Breast epithelium (tissue), 4 donors: ENCODE measurements at places on chromosomes 11 and 22. TPM values are rescaled to one million over a fixed set of nuclear protein-coding genes. Genes with fewer than 3 reads are reported as not detected.

GRCh38 chr11:77205467-77206263 lies 77.6 kb downstream of the MYO7A start:
- no peak for DNase-seq
- no peaks in the 10 kb centered on the region for H3K4me1 ChIP-seq
- H3K4me3 ChIP-seq, result no peak overlapping the region
- no peaks in the 10 kb centered on the region for H3K36me3 ChIP-seq
- H3K27ac ChIP-seq, result no peak overlapping the region

ZFTA gene
- 9.7 TPM for total RNA-seq

GRCh38 chr11:76702336-76703128 lies 32.0 kb upstream of the LRRC32 start:
- no peaks in the 10 kb centered on the region for H3K36me3 ChIP-seq
- no peak for DNase-seq
- H3K4me3 ChIP-seq, result no peak overlapping the region
- no peaks in the 10 kb centered on the region for H3K4me1 ChIP-seq

GGTLC3 gene
- total RNA-seq, result not detected

APOL5 gene
- total RNA-seq, result not detected

DNA sequence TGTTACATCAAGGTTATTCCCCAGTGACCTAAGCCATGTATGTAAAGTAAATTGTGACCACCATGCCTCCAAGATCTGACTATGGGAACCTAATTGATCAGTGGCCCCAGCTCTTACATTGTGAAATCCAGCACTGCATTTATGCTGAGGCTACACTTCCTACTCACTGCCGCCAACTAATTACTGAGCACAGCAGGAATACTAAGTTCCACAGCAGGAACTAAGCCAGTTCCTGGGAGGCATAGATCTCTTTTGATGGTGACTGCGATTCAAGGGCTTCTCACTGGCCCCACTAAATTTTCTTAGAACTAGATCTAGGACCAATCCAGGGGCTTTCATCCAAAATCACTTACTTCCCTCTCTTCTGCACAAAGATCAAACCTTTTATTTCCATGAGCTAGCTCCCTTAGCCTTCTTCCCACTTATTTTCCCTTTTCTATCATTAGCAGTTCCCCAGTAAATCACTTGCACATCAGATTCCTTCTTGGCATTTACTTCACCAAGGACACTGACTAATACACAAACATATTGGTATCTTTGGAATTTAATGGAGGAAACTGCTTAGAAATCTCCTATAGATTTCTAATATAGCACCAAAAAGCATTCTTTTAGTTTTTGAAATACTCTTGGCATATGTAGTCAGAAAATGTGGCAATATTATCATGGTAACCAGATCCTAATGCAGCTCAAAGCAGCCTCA lies 46.0 kb downstream of the CNTN5 start:
- H3K27ac ChIP-seq, result no peak overlapping the region
- H3K36me3 ChIP-seq, result no peaks in the 10 kb centered on the region
- H3K4me3 ChIP-seq, result no peak overlapping the region
- no peaks in the 10 kb centered on the region for H3K27me3 ChIP-seq
- no peak for DNase-seq

GRCh38 chr11:58641341-58641740 lies 18.9 kb downstream of the CNTF start:
- H3K4me1 ChIP-seq, result no peaks in the 10 kb centered on the region
- H3K4me3 ChIP-seq, result no peak overlapping the region
- no peaks in the 10 kb centered on the region for H3K27me3 ChIP-seq
- no peaks in the 10 kb centered on the region for H3K36me3 ChIP-seq
- no peak for DNase-seq

DNA sequence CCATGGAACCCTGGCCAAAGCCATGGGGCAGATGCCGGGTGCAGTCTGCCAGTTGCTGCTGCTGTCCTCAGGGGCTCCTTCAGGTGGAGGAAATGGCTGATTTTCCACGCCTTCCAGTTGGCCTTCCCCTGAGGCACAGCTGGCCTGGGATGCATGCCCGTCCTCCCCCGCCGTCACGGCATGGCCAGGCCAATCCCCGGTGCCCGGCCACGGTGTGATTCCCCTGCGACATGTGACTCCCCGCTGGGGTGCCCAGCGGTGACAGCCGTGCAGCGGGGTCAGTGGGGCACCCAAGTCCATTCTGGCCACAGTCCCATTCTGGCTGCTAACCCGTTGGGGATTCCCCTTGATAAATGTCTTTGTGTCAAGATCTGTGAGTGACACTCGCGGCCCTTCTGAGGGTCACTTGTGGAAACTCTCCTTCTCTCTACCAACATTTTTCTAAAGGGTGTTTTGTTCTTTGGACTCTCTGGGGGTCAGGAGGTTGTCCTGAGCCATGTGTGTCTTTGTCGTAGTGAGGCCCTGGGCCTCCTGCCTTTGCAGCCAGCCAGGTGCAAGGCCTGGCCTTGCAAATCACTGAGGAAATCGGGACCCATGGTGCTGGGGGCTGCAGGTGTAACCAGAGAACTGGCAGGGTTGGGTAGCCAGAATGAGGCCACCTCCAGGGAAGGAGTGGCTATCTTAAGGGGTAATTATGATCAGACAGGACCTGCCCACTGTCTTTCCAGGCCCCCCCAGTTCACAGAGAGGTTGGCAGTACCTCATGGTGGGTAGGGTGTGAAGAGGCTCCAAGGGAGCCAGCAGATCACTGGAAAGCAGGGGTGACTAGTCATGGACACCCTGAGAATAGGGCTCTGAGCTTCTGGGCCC lies 37.1 kb downstream of the KCNQ1OT1 start:
- no peak for DNase-seq
- H3K4me3 ChIP-seq, result no peak overlapping the region
- no peaks in the 10 kb centered on the region for H3K4me1 ChIP-seq
- no peak overlapping the region for H3K27ac ChIP-seq

GRCh38 chr11:5992604-5993251 lies 5.9 kb upstream of the OR52L1 start:
- H3K27me3 ChIP-seq, result no peaks in the 10 kb centered on the region
- DNase-seq, result no peak
- H3K4me3 ChIP-seq, result no peak overlapping the region
- no peak overlapping the region for H3K27ac ChIP-seq
- no peaks in the 10 kb centered on the region for H3K36me3 ChIP-seq
- H3K4me1 ChIP-seq, result no peaks in the 10 kb centered on the region

GRCh38 chr11:43919852-43920597 lies 22.4 kb upstream of the C11orf96 start:
- H3K27ac ChIP-seq, result peak overlapping the region; percentile 84
- H3K4me1 ChIP-seq, result no peaks in the 10 kb centered on the region
- no peak overlapping the region for H3K4me3 ChIP-seq
- H3K36me3 ChIP-seq, result no peaks in the 10 kb centered on the region
- no peaks in the 10 kb centered on the region for H3K27me3 ChIP-seq

OTOG gene
- total RNA-seq, result not detected

TUB gene
- total RNA-seq, result 11.2 TPM

DNA sequence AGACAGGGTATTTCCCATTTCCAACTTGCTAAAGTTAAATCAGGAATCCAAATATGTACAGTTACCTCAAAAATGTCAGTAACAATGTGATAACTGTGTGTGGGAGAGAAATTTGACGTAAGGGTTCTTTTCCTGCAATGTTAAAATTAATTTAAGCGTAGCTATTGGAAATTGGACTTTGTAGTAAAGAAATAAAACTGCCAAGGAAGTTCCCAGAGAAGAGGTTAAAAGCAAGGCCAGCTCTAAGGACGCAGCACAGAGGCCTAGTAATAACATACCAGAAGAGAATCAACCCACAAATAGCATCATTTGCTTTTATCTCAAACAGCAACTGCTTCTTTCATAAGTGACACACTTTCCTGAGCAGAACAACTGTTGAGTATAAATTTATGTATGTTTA lies 36.8 kb upstream of the GRIA4 start:
- H3K27me3 ChIP-seq, result no peaks in the 10 kb centered on the region
- H3K4me1 ChIP-seq, result no peaks in the 10 kb centered on the region
- no peak overlapping the region for H3K27ac ChIP-seq

GRCh38 chr22:30045901-30046715 lies 34.2 kb upstream of the HORMAD2 start:
- no peaks in the 10 kb centered on the region for H3K27me3 ChIP-seq
- no peaks in the 10 kb centered on the region for H3K4me1 ChIP-seq
- no peak for DNase-seq
- H3K36me3 ChIP-seq, result no peaks in the 10 kb centered on the region

DNA sequence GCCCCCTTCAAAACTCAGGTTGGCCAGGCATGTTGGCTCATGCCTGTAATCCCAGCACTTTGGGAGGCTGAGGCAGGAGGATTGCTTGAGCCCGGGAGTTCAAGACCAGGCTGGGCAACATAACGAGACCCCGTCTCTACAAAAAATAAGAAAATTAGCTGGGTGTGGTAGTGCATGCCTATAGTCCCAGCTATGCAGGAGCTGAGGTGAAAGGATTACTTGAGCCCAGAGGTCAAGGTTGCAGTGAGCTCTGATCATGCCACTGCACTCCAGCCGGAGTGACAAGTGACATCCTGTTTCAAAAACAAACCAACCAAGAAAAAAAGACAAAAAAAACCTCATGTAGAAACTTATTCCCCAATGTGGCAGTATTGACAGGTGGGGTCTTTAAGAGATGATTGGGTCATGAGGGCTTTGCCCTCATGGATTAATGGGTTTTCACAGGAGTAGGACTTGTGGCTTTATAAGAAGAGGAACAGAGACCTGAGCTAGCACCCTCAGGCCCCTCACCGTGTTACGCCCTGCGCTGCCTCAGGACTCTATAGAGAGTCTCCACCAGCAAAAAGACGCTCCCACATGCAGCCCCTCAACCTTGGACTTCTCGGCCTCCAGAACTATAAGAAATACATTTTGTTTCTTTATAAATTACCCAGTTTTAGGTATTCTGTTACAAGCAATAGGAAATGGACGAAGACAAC lies 22.3 kb downstream of the LAYN start:
- no peaks in the 10 kb centered on the region for H3K36me3 ChIP-seq
- no peak overlapping the region for H3K4me3 ChIP-seq
- no peaks in the 10 kb centered on the region for H3K27me3 ChIP-seq

GRCh38 chr22:33829546-33830280 lies 90.6 kb downstream of the LARGE1 start:
- H3K27ac ChIP-seq, result no peak overlapping the region
- H3K27me3 ChIP-seq, result no peaks in the 10 kb centered on the region
- H3K4me3 ChIP-seq, result no peak overlapping the region
- H3K36me3 ChIP-seq, result no peaks in the 10 kb centered on the region

CARD18 gene
- total RNA-seq, result not detected
